Kidney epithelial cell (primary cell): ENCODE measurements at places on chromosomes 2 and 18. TPM values are rescaled to one million over a fixed set of nuclear protein-coding genes. Genes with fewer than 3 reads are reported as not detected.

Gene LHCGR
- not detected in 2 replicates for total RNA-seq

Gene CPSF3
- 39.0 and 43.1 TPM in 2 replicates for total RNA-seq

Gene FAM237A
- not detected in 2 replicates for total RNA-seq

Gene ERMN
- total RNA-seq = not detected in 2 replicates

Gene RND3
- total RNA-seq = 231 and 259 TPM in 2 replicates

Gene MLPH
- 27.3 and 44.6 TPM in 2 replicates for total RNA-seq

Gene CNGA3
- total RNA-seq = 0.21 TPM in 1 of 2 replicates, not detected in the other

Gene CD226
- total RNA-seq = not detected in 2 replicates

Gene SCYGR8
- not detected in 2 replicates for total RNA-seq

Gene CYP1B1
- total RNA-seq = 2.5 and 8.1 TPM in 2 replicates

Gene ADRA2B
- 0.07 and 0.13 TPM in 2 replicates for total RNA-seq

Gene MAP3K19
- total RNA-seq = not detected in 2 replicates

Gene KCNJ3
- total RNA-seq = not detected in 2 replicates

Gene HAAO
- 1.5 and 2.8 TPM in 2 replicates for total RNA-seq

Gene HOXD13
- not detected in 2 replicates for total RNA-seq

Gene COL4A4
- total RNA-seq = 3.4 and 4.0 TPM in 2 replicates

Gene LIMS3
- total RNA-seq = 0.62 and 4.1 TPM in 2 replicates

Gene ANKAR
- 3.3 and 3.8 TPM in 2 replicates for total RNA-seq

Gene CCNYL1
- 16.6 and 16.8 TPM in 2 replicates for total RNA-seq

Gene SKOR2
- not detected in 2 replicates for total RNA-seq

Gene PXDN
- total RNA-seq = 287 and 314 TPM in 2 replicates

Gene CAPN14
- total RNA-seq = 0.58 and 1.4 TPM in 2 replicates

Gene CYP27A1
- 25.3 and 32.0 TPM in 2 replicates for total RNA-seq

Gene TBC1D8
- 16.8 and 17.3 TPM in 2 replicates for total RNA-seq

Gene VWA3B
- total RNA-seq = not detected in 2 replicates

Gene PRKAG3
- not detected in 2 replicates for total RNA-seq

Gene GALNT5
- 2.9 and 3.1 TPM in 2 replicates for total RNA-seq

Gene ZSWIM2
- total RNA-seq = not detected in 2 replicates
